G401 (cell line): ENCODE measurements at places on chromosomes 11 and 22. TPM values are rescaled to one million over a fixed set of nuclear protein-coding genes. Genes with fewer than 3 reads are reported as not detected.

DNA sequence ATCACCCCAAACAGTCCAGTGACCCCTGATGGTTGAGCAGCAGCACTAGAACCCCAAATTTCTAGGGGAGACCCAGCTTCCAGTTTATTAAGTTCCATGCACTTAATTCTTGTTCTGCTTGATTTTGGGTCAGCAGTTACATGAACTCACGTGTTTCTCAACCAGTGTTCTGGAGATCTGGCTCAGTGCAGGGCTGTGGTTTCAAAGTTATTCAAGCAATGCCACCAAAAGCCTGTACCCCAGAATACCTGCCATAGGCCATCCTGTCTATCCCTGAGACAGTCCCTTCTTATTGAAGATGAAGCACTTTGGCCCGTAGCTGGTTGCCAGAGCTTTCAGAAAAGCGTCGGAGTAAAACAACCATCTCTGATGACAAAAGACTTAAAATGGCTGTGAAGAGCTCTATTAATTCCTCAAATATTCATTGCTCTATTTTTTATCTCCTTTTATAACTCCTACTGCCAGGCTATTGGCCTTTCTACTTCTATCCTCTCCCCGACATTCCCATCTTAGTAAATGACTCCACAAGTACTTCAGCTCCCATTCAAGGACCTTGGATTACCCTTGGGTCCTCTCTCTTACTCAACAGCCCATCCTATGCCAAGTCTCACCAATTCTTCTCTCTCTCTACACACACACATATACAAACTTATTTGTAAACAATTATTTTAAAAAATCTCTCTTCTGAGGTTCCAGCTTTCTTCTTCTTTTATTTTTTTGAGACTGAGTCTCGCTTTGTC is 18.0 kb upstream of the VPREB1 start:
- DNase-seq = no peak

DNA sequence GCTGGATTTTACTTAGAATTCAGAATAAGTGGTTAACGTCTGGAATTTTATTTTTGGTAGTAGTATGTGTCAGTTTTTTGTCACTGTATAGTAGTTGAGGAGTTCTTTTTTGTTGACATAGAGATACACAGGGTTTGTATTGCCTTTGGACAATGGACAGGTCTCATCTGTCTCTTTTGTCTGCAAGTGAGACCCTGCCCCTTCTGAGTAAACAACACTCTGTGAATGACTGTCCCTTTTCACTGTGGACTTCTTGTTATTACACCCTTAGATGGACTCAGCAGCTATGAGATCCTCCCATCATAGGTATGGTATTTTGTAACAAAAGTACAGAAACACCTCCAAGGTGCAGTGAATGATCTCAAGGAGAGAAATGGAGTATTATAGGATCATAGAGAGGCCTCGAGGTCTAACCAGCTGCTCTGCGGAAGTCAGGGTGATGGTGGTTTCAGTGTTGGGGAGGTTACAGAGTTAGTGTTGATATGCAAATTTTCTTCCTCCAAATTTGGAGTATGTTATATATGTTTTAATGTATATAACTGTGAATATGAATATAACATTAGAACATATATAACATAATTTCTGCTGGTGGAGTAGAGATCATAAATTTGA is 7.8 kb downstream of the PPP6R3 start:
- no peak for DNase-seq

Gene OTOG
- total RNA-seq = not detected in 2 replicates

- peak; percentile 88 for DNase-seq
These were observed 21.0 kb upstream of the GDPD4 start for GRCh38 chr11:77322506-77322905.

- peak; percentile 10 for DNase-seq
These were observed 15.9 kb downstream of the PTPN5 start for GRCh38 chr11:18775492-18776292.

DNA sequence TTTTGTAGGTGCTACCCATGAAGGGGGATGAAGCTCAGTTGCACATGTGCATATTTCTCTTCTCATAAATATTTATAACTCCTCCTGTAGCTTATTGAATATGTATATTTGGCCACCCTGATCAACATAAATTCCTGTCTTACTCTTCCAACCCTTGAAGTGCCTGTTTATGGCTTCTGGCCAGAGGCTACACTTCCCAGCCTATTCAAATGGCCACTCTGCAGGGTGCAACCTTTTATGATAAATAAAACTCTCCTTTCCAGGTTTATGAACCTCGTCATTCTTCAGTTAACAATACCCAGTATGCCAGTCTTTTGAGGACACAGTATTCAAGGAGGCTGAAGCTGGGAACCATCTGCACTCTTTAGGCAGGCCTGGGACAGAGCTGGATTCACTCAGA is 2.6 kb upstream of the RTL6 start:
- DNase-seq = no peak

DNA sequence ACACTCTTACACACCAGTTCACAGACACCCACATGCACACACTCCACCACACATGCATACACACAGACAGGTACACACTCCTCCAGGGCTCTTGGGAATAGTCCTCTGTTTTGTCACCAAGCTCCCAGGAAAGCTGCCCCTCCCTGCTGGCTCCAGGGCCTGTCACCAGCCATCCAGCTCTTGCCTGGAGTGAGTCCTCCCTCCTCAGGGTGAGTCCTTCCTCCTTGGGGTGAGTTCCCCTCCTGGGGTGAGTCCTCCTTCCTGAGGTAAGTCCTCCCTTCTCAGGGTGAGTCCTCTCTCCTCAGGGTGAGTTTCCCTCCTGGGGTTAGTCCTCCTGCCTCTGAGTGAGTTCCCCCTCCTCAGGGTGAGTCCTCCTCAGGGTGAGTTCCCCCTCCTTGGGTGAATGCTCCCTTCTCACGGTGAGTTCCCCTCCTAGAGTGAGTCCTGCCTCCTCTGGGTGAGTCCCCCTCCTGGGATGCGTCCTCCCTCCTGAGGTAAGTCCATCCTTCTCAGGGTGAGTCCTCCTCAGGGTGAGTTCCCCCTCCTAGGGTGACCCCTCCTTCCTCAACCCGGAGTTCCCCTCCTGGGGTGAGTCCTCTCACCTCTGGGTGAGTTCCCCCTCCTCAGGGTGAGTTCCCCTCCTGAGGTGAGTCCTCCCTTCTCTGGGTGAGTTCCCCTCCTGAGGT is 100.6 kb upstream of the FGF3 start:
- no peak for DNase-seq

Gene VWCE
- total RNA-seq = 7.3 and 9.5 TPM in 2 replicates

Gene SMTNL1
- total RNA-seq = not detected in 2 replicates

DNA sequence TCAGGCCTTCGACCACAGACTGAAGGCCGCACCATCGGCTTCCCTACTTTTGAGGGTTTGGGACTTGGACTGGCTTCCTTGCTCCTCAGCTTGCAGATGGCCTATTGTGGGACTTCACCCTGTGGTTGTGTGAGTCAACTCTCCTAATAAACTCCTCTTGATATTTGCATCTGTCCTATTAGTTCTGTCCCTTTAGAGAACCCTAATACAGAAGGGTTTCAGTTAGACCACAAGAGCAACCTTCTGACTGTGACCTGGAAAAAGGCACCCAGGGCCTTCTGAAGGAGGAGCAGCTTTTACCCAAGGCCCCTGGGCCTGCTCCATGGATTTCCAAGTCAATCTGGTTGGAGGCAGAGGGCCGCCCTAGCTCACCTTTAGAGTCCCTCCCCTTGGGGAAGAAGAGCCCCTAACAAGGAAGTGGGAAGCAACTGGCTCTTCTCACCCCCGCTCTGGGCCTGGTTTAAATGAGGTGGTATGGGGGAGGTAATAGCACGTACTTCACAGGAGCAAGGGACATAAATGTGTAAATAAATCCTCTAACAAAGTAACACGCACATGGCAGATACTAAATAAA is 11.2 kb upstream of the CHST1 start:
- no peak for DNase-seq

GRCh38 chr22:23533328-23533762 is 46.7 kb downstream of the IGLL1 start:
- no peak for DNase-seq

Gene UBQLNL
- not detected in 2 replicates for total RNA-seq

GRCh38 chr11:10659339-10660216 is 34.0 kb downstream of the IRAG1 start:
- DNase-seq = no peak

DNA sequence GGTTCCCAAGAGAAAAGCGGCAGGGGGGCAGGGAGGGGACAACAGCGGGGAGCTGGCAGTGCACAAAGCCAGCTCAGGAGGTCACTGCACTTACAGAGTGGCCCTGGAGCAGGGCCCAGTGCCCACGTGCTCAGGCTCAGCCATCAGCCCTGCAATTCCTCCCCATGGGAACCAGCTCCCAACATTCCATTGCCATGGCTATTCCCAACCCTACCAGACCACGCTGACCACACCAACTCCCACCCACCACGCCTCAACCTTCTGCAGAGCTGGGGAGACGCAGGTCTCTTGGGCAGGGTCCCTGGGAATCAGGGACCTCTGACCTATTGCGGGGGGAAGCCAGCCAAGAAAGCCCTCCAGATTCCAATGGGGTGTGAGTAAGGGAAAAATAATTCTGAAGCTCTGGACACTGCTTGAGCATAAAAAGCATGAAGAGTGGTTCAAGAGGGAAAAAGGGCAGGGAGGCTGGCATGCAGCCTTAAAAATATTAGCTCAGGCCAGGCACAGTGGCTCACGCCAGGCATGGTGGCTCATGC is 38.3 kb upstream of the TFIP11 start:
- peak; percentile 22 for DNase-seq

- DNase-seq = no peak
These were observed 686 bp downstream of the LMF2 start for GRCh38 chr22:50506611-50507420.

DNA sequence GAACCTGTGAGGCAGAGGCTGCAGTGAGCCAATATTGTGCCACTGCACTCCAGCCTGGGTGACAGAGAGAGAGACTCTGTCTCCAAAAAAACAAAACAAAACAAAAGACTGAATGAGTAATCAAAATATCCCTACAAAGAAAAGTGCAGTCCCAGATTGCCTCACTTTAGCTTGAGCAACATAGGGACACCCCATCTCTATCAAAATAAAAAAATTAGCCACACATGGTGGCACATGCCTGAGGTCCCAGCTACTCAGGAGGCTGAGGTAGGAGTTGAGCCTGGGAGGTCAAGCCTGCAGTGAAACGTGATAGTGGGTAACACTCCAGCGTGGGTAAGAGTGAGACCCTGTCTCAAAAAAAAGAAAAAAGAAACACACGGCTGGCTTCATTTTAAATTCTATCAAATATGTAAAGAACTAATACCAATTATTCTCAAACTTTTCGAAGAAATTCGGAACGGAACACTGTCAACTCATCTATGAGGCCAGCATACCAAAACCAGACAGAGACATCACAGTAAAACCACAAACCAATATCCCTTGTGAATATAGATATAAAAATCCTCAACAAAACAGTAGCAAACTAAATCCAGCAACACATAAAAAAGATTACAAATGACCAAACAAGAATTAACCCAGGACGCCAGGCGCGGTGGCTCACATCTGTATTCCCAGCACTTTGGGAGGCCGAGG is 12.9 kb downstream of the CHEK2 start:
- DNase-seq = no peak

DNA sequence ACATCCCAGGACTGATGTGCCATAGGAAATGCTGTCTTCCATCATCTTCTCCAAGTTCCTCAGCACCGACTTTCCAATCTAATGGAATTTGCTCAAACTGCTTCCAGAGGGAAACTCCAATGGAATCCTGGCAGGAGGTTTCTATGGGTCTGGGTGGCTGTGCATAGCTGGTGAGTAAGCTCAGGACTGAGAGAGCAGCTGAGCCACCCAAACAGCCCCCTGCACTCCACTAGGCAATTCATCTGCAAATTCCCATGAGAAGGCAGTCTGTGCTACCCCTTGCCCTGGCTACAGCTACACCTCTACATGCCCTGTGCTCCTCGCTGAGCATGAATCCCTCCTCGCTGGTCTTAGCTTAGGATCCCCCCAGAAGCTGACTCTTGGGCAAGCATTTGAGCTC is 127.9 kb upstream of the CSNK2A3 start:
- DNase-seq = no peak

DNA sequence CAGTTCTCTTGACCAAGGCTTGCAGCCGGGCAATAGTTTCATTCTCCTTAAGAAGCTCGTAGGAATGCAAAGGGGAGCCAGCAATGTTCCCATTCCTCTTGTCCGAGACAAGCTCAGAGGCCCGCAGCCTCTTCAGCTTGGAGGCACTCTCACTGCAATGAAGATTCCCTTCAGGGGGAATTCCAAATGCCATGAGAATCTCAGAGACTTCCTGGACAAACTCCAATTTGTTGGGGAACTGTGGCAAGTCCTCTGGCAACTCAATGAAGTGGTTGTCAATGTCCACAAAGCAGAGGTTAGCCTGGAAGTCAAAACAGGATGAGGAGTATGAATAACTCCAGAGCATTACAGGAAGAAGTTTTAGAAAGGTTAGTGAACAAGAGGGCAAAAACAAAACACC is 84.4 kb downstream of the DENND5A start:
- no peak for DNase-seq

Gene RTN4RL2
- total RNA-seq = 2.9 TPM in 1 of 2 replicates, not detected in the other
